ENCODE measurements at places on chromosomes 4 and X.

DNA sequence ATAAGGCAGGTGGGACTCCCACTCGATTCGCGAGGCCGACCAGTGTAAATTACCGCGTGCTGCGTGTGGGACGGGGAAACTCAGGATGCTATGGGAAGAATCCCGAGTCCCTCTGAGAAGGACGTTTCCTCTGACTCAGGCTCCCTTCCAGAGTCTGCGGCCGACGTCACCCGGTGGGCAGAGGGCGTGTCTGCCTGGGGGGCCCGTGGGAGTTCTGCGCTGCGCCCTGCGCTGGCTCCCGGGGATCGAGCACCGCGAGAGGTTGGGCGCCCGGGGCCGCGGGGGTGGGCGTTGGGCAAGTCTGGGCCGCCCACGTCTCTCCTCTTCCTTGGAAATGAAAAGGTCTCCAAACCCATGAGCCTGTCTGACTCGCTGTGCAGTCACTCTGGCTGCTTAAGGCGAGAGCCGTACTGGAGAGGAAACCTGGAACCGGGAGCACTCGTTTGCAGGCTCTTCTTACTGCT lies 568 bp downstream of the NIPAL1 start:
- DNase-seq = no peak

DNA sequence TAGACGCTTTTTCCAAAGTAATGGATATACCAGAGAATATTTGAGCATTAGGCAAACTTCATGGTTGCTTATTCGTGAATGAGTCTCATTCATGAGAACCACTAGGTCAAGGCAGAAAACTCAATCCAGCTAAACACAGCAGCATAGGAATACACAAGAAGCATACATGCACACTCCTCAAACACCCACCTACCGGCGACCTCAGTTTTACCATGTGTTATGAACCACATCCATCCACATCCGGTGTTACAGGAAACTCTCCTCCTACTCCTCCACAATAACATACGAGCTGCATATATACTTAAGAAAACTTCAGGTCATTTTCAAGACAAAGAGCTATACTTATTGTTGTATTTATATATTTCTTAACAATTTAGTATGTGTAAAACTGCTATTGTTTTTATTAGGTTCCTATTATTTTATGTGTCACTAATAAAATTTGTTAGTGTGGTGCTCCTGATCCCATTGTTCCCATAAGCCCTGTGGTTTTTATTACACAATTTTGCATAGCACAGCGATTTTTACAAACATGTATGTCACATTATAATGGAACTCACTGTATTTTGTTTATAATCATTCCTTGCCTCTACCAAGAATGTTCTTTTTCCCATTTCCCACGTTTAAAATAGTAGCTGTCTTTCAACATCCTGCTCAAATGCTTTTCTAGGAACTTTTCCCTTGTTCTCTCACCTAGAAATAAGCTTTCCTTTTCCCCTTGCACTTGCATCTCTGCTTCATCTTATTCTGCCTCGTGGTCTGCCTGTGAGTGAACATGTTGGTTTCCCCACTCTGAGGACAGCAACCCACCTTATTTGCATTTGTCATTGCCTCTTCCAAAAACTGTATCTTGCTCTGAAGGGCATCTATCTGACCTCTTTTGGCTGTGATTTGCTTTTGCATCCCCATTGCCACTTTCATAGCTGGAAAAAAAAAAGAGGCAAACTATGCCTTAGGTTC lies 48.3 kb downstream of the STBD1 start:
- peak; percentile 22 for DNase-seq

DNA sequence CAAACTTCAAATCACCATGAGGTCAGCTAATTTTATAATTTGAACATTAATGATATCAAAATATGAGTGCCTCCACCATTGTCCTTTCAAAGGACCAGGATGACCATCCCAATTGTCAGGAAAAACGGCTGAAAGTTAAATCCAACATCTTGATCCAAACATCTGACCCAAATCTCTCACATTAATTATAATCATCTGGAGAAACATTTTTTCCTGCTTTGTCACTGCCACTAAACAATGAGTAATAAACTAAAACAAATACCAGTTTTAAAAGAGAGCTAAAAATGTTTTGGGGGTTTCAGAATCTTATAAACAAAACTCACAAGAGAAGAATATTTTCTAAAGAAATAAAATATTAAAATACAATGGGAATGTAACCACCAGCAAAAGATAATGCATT lies 45.7 kb upstream of the NDST4 start:
- no peak for DNase-seq

- no peak for DNase-seq
Measured at GRCh38 chr4:128859887-128860677, 50.6 kb downstream of the JADE1 start.

DNA sequence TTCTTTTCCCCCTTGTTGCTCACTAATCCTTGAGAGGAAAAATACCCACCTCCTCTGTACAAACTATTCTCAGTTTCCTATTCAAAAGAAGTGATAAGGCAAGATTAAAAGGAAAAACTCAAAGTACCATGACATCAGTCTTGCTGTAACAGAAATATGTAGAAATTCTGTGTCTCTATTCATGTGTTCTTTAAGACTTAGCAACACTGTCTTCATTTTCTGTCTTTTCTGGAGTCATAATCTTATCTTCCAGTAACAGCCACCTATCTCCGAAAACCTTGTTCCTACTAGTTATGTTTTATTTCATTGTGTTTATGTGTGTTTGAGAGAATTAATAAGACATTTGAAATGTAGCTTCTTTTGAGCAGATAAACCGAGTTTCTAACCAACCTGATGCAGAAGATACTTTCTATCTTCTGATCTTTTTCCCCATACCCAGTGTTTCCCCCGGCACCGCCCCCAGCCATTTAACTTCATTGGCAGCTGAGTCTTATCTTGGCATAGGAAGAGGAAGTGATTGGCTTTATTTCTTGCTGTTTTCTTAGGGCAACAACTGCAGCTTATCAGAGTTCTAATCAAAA lies 8.0 kb downstream of the FAM241A start:
- DNase-seq = no peak

DNA sequence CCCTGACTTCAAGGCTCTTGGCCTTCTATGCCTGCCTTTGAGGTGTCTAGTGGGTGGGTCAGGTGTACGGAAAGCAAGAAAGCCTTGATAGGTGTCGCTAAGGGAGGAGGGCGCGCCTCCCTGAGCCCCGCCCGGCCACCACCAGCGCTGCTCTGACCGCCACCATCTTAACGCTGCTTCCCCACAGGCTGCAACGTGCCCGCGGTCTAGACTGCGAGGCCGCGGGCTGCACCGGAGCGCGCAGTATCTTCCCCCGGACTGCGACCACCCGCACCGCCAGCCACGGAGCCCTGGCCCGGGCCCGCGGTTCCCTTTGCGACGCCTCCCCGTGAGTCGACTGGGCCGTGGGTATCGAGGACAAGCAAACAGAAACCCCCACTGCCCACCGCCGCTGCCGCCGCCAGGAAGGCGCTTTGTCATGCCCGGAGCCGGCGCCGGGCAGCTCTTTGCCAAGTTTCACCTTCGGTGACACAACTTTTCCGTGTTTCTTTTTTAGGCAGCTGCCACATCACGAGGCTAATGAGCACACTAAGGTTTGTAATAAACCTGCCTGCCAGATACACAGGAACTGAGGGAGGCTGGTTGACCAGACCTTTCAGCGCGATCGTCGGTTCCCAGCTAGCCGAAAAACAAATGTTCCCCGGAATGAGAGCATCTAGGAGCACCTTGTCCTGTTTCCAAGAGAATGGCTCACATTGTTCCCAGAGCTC lies 335.8 kb upstream of the F9 start:
- DNase-seq = peak; percentile 8

GRCh38 chr4:18689308-18690115 lies 668.0 kb upstream of the LCORL start:
- no peak for DNase-seq

GRCh38 chr4:10750714-10751113 lies 66.1 kb upstream of the CLNK start:
- DNase-seq = no peak

DNA sequence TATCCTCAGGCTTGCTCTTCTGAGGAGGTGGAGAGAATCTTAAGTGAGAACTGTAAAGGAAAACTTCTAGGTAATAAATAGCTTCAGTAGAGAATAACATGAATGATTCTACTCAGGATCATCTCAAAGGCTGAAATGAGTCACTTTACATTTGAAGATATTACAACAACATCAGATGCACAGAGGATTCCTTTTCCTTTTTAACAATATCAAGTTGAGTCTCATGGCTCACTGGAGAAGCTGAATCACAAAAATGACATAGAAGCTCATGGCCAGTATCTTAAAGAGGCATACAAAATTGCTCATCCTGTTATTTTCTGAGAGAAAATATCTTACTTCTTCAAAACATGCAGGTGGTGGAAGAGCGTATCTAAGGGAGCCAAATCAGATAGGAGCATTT lies 72.5 kb upstream of the EMCN start:
- DNase-seq = no peak

DNA sequence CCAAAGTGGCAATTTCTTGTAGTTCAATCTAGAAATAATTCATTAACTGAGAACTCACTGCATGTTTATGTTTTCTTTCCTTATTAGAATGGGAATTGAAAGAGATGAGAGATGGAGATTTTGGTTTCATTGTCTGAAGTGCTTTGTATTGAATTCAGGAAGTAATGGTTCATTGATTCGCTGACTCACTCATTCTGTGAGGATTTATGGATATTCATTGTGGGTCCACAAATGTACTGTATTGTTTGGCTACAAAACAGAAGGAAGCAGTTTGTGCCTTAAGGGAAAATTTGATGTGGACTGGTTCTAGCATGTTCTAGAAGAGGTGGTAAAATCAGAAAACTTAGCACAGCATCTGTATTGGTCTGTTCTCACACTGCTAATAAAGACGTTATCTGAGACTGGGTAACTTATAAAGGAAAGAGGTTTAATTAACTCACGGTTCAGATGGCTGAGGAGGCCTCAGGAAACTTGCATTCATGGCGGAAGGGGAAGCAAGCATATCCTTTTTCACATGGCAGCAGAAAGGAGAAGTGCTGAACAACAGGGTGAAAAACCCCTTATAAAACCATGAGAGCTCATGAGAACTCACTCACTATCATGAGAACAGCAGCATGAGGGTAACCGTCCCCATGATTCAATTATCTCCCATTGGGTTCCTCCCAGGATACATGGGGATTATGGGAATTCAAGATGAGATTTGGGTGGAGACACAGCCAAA lies 132.3 kb upstream of the VCX3A start:
- peak; percentile 2 for DNase-seq

DNA sequence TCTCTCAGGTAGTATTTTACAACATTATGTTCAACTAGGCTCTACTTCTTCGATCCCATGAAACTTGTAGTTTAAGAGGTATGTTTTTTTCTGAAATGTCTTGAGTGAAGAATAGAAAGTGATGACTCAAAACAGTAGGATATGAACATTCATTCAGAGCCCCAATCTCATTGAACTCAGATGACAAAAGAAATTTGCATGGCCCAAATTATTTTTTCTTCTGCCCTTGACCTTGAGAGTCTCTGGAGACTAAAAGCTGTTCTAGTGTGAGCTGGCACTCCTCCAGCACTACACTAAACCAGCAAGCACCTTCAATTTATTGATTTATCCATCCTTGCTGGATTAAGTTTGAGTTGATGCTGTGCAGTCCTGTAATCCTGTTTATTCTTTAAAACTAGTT lies 4.0 kb downstream of the DCLK2 start:
- DNase-seq = no peak

DNA sequence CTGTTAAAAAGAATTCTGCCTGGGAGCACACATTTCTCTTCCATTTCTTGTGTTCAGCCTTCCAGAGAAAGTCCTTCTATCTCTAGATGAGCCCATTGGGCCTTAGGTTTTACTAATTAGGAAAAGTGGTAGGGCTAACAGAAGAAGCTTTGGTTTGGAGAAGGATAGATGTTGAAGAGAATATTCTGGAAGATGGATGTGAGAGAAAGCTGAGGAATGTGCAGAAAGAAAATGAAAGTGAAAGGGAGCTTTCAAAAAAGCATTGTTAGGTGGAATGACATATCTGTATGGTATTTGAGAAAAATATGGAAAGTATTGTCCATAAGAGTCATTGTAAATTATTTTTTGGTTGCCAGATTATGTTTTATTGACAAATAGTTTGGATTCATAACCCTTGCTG lies 474.8 kb upstream of the SLIT2 start:
- no peak for DNase-seq

Data from GF-D8 (cell line).